ENCODE measurements at places on chromosomes 13 and 19.

- DNase-seq, result no peak
Observed at GRCh38 chr19:37551129-37551993, 43.2 kb downstream of the ZNF571 start.

DNA sequence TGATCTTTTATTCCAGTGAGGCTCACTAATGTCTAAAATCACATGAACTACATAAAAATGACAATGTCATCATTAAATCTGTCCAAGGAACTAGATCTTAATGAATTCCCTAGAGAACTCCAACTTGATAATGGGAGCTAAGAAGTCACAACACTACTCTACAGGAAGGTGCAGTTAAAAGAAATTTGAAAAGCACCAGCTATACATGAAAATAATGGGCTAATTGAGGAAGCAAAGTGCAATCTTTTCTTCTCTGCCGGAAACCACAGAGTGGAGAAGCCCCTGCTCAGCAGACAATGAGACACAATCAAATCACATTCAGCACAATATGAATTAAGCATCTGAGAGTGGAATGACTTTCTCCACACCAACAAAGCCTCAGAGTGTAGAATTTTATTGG is 261.7 kb downstream of the LHFPL6 start:
- no peak for DNase-seq

GRCh38 chr13:39484506-39485313 is 118.3 kb downstream of the LHFPL6 start:
- no peak for DNase-seq

GRCh38 chr13:62760724-62761123 is 1345.1 kb upstream of the PCDH20 start:
- no peak for DNase-seq

- DNase-seq, result no peak
Observed at GRCh38 chr13:102530751-102531150, 66.0 kb upstream of the TPP2 start.

DNA sequence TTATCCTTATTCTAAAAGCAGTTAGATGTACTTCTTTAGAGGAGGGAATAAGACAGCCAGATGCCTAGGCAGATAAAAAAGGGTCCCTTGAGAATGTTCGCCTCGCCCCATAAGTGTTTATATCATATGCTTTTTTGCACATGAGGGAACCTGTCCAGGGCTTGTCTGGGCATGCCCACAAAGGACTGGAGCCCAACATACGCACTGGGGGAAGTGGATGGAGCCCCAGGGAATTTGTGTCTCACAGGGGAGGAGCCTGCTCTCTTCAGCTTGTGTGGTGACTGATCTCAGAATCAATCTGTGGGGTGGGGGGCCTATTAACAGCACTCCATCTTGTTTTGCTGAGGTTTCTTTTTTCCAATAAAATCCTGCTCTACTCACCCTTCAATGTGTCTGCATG is 22.6 kb downstream of the MED4 start:
- no peak for DNase-seq

DNA sequence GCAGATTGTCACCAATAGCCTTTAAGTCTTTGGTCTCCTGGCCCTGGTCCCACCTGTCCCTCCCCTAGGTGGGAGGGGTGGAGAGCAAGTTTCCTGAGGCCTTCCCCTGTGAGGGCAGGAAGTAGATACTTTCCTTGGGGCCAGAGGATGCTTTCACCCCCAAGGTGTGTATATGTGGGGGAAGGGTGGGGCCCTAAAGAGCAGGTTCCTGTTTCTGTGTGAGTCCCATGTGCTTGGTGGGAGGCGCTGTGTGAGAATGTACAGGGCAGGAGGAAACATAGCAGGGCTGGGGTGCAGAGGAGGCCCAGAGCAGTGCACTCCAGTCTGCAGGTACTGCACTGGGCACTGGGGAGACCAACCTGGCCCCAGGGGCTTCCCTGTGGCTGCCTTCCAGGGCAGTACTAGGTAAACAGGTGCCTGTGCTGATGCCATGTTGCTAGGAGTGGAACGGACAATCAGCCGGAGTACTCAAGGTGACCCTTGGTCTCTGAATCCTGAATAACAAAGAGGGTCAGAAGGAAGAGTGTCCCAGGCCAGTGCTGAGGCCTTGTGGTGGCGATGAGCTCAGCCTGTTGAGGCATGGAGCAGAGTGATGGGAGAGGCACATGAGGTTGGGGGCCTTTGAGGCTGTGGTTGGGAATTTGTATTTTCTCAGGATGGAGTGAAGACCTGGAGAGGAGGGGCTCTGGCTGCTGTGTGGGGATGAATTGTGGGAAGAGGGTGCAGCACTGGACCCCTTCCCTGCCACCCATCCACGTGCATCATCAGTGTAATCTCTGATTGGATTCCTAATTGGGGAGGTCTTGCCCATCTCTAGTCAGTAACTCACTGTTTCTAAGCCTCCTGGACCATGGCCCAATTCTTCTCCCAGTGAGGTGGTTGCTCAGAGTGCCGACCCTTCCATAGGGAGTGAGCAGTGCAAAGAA is 5.1 kb downstream of the EGLN2 start:
- DNase-seq, result no peak

GRCh38 chr19:38352611-38353010 is 17.0 kb downstream of the CATSPERG start:
- DNase-seq, result peak; percentile 71

DNA sequence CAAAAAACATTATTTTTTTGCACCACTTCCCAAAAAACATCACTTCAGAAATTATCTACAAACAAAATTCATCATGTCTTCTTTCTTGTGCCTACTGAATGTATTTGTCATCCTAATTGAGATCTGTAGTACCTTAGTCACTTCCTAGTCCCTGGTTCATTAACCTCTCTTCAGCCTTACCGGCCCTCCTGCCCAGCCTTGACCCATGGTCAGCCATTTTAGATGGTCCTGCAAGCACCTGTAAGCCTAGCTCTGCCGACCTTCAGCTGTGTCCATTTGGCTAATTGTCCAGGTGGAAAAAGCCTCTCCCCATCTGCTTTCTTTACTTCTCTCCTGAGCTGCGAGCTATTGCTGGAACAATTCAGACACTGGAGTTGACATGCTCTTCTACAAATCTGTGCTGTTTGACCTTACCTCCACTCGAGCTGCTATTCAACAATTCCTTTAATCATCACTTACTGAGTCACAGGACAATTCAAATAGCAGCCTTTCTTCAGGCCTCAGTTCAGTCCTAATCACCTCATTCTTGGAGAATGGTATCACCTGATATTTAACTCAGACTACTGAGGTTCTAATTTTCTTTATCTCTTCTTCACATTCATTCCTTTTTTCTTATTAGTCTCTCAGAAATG is 882.5 kb downstream of the PCDH9 start:
- no peak for DNase-seq

Data from DMS 273 treated with DMSO at 0.1 percent for 48 hours (cell line).